Activated CD4-positive, alpha-beta T cell treated with anti-CD3 and anti-CD28 coated beads for 48 hours (primary cell): ENCODE measurements at places on chromosomes 13 and 19.
A peak's percentile ranks its signal among the peaks of the same experiment; 100 is the strongest.

DNA sequence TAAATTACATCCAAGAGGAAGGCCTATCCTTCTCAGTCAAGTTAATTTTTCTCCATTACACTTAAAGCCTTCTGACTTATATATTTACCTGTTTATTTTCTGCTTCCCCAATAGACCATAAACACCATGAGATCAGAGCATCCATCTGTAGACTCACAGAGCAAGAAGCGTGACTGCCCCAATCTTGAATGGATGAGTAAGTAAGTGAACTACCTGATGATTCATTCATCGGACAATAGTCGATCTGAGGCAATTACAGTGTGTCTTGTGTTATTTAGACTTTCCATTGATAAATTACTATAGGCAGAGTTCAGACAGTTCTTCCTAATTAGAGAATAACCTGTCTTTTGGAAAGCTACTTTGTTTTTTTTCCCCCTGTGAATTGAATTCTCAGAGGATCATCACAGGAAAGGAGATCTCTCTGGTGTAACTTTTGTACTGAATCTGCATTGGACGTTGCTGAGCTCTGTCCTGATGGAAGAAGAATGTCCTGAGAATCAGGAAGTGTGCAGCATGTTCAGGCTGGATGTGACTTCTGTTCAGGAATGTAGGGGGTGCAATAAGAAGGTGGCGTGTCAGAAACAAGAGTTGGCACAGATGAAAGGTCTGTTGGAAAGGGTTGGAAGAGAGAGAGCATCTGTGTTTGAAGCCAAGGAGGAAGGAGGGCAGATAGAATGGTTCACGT lies 367.0 kb downstream of the NALCN start:
- DNase-seq: no peak

- DNase-seq: no peak
Observed at GRCh38 chr13:47146136-47146535, 249.3 kb upstream of the HTR2A start.

- DNase-seq: no peak
Observed at GRCh38 chr19:51664997-51665396, 18.4 kb upstream of the SIGLEC14 start.

GRCh38 chr13:105827111-105827809 lies 708.2 kb downstream of the EFNB2 start:
- no peak for DNase-seq

GRCh38 chr19:53992815-53993214 lies 1.4 kb downstream of the CACNG6 start:
- no peak for DNase-seq

- DNase-seq: no peak
Observed at GRCh38 chr19:41234512-41235168, 15.6 kb downstream of the AXL start.

GRCh38 chr19:2340496-2341243 lies 12.2 kb downstream of the SPPL2B start:
- no peak for DNase-seq

- no peak for DNase-seq
Observed at GRCh38 chr19:15249528-15249874, 17.3 kb upstream of the EPHX3 start.

DNA sequence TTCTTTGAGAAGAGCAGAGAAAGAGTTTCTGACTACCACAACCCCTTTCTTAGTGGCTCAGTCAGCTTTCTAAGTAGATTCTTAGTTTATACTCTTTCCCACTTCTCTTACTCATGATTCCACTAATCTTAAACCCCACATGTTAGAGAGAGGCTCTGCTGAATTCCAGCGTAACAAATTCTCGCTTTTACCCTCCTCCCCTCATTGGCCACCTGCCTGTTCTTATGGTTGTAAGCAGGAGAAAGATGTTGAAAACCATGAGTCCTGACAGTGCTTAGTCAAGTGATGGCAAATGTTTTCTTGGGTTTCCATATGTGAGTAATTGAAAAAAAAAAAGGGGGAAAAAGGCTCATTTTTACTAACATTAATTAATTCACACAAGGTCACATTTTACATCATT lies 125.9 kb downstream of the ZDHHC20 start:
- no peak for DNase-seq

- no peak for DNase-seq
Observed at GRCh38 chr13:72952529-72953141, 106.2 kb upstream of the KLF5 start.

DNA sequence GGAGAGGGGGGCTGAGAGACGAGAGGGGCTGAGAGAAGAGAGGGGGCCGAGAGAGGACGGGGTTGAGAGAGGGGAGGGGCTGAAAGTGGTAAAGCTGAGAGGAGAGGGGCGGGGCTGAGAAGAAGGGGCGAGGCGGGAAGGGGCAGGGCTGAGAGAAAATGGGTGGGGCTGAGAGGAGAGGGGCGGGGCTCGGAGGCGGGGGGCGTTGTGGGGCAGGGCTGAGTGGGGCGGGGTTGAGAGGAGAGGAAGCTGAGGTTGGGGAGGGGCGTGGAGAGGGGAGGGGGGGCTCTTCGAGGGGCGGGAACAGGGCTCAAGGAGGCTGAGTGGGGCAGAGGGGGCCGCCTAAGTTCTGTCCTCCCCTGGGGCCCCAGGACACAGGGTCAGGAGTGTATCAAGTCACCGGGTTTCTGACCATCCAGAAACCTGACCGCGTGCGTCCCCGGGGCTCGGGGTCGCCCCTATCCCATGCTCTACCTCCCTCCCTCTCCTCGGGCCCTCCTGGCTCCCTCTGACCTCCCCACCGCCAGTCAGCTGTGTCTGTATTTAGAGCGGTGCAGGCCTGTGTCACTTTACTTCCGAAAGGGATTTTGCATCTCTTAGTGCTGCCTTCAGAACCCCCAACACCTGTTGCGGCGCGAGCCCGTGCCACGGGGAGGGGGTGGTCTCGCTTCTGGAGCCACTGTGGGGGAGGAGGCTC lies 38.6 kb upstream of the SEMA6B start:
- peak; percentile 72 for DNase-seq

DNA sequence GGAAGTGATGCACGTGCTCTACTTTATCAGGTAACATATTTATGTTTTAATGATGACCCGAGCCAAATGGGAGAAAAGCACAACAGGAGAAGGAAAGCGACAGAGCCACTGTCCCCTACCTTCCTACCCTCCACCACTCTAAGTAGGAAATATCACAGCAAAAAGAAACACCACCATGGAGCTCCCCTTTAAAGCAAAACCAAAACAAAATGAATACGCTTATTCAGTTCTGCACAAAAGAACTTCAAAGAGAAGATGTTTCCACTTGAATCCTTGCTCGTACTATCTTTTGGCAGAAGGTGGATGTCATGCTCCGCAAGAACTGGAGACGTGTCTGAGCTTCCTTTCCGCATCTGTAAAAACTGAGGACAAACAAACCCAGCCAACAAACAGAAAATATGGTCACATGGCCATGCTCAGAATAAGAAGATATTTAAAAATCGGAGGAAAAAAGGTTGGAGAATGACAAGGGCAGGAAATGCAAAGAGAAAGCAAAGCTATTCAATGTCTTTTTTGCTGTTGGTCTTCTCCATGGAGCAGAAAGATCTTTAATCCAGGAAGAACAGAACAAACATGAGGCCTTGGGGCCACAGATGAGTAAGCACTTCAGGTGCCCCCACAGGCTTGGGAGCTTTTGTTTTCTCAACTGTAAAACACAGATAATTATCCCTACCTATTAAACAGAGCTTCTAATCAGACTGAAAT lies 19.5 kb downstream of the N4BP2L1 start:
- no peak for DNase-seq

- DNase-seq: no peak
Observed at GRCh38 chr19:46859637-46860124, 1.1 kb upstream of the ARHGAP35 start.

DNA sequence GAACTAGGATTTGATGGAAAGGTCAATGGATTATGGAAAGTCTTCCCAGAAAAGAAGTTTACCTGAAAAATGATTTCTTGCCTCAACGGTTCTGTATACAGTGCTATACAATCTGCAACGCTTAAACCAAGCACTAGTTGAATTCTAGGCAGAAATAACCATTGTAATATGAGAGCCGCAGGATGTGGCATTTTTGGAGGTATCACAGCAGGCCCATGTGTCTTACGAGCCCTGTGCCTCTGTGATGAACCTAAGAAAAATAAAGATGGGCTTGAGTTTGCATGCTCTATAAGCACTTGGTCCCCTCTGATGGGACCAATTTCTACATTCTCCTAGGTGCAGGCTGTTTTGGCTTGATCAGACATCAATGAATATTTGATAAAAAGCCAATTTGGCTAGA lies 78.7 kb upstream of the RFC3 start:
- DNase-seq: no peak

GRCh38 chr19:30069535-30070197 lies 127.6 kb downstream of the URI1 start:
- no peak for DNase-seq

DNA sequence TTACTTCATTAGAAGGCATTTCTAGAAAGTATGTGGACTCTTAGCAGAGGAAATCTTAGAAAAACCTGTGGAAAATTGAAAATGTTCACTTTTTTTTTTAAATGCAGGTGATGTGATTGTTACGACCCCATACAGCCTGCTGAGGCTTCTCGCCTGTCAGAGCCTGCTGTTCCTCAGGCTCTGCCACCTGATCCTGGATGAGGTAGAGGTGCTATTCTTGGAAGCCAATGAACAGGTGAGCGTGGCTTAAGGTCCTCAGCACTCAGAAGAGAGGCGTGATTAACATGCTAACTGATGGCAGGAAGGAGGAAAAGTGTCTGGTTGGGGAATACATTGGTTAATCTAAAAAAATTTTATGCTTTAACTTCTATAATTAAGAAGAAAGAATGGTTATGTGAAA lies 71.4 kb downstream of the SLC7A9 start:
- no peak for DNase-seq

DNA sequence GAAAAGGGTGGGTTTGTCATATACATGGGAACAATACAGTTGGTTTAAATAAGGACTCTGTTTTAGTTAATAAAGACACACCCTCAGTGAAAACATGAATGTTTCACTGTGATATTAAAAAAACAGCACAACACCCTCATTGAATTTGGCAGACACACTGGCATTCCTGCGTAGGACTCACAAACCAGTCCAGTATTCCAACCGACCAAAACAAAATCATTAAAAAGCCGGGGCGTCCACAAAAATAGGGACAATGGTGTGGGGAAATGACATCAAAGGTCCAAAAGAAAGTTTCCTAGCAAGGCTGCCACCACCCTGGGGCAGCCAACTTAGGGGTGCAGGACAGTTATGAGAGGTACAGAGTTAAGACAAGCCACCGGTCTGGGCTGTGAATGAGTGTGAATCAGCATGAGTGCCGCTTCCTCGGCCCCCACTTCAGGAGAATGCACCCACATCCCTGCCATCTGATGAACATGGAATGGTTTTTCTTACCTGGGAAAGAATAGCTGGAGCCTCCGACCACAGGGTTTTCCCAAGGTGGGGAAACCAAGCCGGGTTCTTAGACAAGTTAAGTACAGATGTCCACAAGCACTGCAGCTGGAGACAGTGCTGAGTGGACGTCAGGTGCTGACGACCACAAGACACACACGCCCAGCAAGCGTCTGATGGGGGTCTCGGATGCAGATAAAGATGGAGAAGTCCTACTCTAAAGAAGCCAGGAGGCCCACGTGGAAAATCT lies 73.3 kb downstream of the KLF2 start:
- no peak for DNase-seq

GRCh38 chr13:76335463-76335862 lies 550.7 kb downstream of the KCTD12 start:
- no peak for DNase-seq

- DNase-seq: no peak
Observed at GRCh38 chr13:98089246-98089645, 53.6 kb upstream of the FARP1 start.

- DNase-seq: no peak
Observed at GRCh38 chr13:79435561-79435990, 29.5 kb upstream of the RBM26 start.

GRCh38 chr13:92150606-92151005 lies 752.2 kb downstream of the GPC5 start:
- DNase-seq: no peak

DNA sequence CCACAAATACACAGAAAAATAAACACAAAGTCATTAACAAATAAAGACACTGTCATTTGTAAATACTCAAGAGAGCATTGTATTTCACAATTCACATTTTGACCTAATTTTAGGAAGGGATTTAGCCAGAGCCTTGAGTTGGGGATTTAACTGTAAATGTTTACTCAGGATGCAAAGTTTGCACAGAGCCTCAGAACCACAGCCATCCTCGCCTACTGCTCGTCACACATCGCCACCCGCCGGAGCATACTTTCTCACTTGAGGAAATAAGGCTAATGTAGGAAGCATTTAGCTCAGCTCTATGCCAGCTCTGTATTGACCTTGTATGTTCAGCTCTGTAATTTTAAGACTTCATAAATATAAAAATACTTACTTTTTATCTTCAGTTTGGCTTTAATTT lies 442.7 kb downstream of the OXGR1 start:
- DNase-seq: no peak

DNA sequence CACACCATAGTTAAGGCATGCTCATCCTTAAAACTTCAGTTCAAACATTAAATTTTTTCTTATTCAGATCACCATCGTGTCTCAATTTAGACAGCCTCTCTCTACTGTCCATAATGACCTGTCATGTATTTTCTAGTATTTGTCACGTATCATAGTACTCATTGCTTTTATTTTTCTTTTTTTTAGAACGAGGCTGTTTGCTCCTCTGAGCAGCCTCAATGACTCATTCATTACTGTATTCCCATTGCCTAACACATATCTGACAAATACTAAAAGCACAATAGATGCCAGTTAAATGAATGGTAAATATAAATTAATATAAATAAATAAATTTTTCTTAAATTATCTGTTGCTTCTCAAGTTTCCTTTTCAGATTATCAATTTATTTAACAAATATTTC lies 245.5 kb downstream of the TUBA3C start:
- no peak for DNase-seq

- peak; percentile 57 for DNase-seq
Observed at GRCh38 chr19:41860419-41861115, 512 bp downstream of the RPS19 start.

GRCh38 chr19:4583961-4584669 lies 24.6 kb upstream of the SEMA6B start:
- peak; percentile 53 for DNase-seq

GRCh38 chr13:98345107-98345935 lies 168.3 kb upstream of the RNF113B start:
- DNase-seq: peak; percentile 6

DNA sequence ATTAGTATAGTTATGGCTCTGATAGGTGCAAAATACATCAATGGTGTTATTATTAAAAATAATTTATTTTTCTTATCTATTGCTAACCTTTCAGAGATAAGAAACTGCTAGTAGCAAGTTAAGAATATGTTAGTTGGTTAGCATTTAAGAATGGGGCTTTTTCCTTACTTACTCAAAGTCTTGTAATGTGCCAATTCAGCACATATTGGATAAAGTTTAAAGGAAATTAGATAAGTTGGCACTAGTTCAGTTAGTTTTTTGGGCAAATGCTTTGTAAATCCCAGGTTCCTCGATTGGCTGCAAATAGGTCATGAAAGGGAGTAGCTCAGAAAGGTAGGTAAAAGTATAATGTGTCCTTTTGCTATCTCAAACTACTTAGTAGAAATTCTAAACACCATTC lies 2806.7 kb downstream of the PCDH9 start:
- DNase-seq: no peak

GRCh38 chr13:75485286-75486062 lies 3.5 kb upstream of the TBC1D4 start:
- no peak for DNase-seq

- DNase-seq: no peak
Observed at GRCh38 chr13:111253365-111253872, 67.0 kb upstream of the TEX29 start.
